Left kidney (tissue), 8 donors: ENCODE measurements at places on chromosomes 11 and 22.

DNA sequence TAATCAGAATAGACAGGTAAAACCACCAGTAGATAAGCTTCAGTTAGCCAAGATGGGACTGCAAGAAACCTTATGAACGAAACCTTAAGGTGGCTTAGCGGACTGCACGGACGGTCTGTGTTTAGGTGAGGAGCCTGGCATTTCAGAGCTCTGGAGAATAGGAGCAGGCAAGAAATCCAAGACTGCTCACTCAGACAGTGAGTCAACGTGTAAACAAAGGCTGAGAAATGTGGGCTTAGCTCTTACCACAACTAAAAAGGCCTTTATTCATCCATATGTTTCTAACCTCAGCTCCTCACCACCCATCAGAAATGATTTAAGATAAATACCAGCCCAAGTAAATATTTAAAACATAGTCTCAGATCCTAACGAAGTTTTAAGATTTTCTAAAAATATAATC lies 657.7 kb downstream of the OPCML start:
- no peak for DNase-seq

DNA sequence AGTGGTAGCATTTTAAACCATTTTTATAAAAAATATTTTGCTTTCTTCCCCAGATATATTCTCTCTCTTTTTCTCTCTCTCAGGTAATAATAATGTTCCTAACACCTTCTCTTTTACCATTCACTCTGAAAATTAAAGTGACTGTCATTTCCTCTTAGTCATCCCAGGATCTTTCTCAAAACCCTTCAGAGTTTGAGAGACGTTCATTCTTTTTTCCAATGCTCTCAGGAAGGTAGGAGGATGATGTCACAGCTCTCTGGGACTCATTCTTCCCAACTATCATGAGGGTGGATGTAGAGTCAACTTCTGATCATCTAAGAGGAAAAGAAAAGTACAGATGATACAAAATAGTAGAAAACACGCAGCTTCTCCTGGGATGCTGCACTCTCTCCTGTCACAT lies 60.2 kb upstream of the CRTAM start:
- DNase-seq: no peak

GRCh38 chr11:125218336-125218735 lies 53.8 kb downstream of the PKNOX2 start:
- no peak for DNase-seq

GRCh38 chr11:16177688-16178087 lies 178.7 kb downstream of the SOX6 start:
- no peak for DNase-seq

DNA sequence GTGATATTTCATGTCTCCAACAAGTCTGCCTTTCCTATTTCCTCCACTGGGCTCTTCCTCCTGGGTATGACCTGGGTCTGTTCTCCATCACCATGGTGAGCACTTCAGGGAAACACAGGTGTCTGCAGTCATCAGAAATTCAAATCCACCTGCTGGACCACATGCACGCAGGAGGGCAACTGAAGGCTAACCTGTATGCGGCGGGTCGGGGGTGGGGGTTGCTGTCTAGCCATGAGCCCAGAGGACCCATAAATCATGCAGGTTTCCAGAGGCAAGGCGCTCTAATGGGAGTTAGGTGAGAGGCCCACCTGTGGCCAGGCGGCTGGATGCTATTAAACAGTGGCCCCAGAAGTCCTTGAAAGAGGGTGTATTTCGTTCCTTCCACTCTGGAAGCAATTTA lies 11.1 kb upstream of the PAMR1 start:
- DNase-seq: no peak

GRCh38 chr11:133951327-133952198 lies 5.2 kb downstream of the IGSF9B start:
- DNase-seq: no peak

GRCh38 chr11:92489826-92490399 lies 265.3 kb downstream of the FAT3 start:
- DNase-seq: no peak

DNA sequence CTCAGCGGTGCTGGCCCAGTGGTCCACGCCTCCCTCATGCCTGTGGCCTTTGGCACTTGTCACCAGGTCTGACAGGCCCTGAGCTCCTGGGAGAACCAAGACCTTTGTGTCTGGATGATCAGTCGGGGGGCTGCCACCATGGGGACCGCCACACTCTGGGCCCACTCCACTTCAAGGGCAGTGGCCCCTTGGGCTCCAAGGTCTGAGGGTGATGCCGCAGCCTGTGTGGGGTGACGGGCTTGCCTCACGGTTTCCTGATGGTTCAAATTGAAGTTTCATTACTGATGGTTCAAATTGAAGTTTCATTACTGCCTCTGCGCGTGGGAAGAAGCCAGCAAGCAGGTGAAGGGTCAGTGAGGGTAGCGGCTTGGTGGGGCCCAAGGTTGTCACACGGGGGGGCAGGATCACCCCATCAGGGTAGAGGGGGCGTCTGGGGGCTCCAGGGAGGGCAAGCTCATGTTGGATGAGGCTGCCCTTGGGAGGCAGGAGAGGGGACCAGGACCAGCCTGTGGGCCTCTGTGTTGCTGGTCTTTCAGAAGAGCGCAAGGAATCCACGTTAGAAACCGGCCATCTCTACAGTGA lies 27.5 kb downstream of the TRMU start:
- DNase-seq: no peak

DNA sequence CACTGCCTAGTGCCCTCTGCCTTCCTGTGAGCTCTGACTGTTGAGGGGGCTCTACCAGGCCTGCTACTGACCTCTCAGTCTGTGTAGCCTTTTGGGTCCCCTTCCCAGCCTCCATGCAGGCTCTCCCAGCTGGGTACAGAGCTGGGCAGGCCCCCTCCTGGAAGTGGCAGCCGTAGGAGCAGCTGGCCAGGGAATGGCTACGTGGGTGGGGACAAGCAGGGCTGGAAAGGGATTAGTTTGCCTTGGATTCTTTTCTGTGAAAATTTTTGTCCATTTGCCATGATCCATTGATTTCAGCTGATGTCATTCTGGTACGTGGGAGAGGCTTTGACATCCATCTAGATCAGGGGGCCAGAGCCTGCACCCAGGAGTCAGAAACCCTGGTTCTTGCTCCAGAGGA lies 23.9 kb upstream of the NECTIN1 start:
- no peak for DNase-seq

- DNase-seq: no peak
These were observed 778 bp upstream of the PAK1 start for GRCh38 chr11:77474684-77475060.

GRCh38 chr11:115364896-115365295 lies 139.3 kb downstream of the CADM1 start:
- DNase-seq: no peak

DNA sequence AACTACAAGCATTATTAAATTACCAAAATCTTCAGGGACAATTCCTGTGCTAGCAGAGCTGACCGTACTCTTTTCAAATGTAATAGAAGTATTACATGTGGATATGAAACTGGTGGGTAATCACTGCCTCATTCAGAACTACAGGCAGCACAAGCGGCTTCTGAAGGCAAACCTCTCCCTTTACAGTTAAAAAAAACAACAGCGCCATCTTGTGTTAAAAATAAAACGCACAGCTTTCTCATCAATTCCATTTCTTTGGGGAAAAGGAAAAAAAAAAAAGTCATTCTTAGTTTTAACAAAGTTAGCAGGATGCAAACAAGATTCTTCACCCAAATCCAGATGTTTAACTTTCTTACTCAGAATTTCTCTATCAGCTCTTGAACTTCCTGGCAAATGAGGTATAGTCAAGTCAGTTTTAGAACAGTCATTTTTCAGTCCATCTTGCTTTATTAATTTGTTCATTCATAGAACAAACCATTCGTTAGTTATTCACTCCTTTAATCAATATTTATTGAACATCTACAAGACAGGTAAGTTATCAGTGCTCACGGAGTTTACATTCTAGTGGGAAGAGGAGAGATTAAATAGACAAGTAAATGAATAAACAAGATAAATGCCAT lies 331.8 kb upstream of the MPPED2 start:
- peak; percentile 72 for DNase-seq

- DNase-seq: no peak
These were observed 270.5 kb downstream of the TENM4 start for GRCh38 chr11:79170321-79170720.

DNA sequence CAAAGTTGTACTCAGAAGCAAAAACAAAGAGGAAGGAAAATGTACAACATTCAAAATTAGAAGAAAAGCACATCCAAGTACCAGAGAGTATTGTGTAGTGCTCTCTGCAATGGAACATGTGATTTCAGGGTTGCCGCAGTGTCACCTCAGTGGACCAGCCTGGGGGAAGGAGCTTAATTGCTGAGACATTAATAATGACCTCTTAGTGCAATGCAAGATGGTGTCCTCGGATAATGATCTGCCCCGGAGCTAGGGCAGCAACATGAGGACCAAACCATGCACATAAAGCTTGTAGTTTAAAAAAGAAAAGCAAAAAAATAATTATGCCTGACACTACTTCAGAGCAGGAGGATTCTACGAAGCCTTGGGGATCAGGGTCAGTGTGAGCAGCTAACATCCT lies 11.3 kb upstream of the JHY start:
- DNase-seq: no peak

GRCh38 chr22:11253000-11253511 lies 4274.9 kb upstream of the OR11H1 start:
- no peak for DNase-seq

DNA sequence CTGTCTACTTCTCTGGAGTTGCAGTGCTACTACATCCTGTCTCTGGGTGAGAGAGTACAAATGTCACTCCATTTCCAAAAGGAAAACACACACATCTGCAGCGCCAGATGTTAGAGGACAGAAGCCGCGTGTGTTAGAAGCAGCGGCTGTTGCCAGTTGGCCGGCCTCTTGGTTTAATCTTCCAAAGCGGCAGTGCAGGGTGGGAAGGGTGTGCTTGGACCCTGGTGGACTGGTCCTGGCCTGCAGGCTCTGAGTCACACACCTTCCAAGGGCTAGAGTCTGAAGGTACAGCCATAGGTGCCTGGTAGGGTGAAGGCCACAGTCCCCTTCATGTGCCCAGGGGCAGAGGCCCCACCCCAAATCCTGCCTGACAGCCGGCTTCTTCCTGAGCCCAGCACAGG lies 99.8 kb downstream of the CTTN start:
- no peak for DNase-seq

DNA sequence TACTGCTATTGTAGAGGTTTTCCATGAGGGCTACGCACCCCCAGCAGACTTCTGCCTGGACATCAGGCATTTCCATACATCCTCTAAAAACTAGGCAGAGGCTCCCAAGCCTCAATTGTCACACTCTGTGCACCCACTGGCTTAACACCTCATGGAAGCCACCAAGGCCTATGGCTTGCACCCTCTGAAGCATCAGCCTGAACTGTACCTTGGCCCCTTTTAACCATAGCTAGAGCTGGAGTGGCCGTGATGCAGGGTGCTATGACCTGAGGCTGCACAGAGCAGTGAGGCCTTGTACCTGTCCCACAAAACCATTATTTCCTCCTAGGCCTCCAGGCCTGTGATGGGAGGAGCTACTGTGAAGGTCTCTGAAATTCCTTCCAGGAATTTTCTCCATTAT lies 33.9 kb downstream of the AAMDC start:
- DNase-seq: no peak

DNA sequence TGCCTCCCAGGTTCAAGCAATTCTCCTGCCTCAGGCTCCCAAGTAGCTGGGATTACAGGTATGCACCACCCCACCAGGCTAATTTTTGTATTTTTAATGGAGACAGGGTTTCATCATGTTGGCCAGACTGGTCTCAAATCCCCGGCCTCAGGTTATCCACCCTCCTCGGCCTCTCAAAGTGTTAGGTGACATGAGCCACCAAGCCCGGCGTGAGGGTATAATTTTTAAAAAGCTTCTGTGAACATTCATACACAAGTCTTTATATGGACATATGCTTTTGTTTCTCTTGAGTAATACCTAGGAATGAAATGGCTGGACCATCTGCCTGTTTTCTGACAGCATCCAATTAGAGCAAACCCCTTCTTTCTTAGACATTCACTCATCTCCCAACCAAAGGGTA lies 14.3 kb upstream of the NAALAD2 start:
- no peak for DNase-seq

- DNase-seq: no peak
These were observed 155.7 kb downstream of the SNX19 start for GRCh38 chr11:130760515-130761125.

DNA sequence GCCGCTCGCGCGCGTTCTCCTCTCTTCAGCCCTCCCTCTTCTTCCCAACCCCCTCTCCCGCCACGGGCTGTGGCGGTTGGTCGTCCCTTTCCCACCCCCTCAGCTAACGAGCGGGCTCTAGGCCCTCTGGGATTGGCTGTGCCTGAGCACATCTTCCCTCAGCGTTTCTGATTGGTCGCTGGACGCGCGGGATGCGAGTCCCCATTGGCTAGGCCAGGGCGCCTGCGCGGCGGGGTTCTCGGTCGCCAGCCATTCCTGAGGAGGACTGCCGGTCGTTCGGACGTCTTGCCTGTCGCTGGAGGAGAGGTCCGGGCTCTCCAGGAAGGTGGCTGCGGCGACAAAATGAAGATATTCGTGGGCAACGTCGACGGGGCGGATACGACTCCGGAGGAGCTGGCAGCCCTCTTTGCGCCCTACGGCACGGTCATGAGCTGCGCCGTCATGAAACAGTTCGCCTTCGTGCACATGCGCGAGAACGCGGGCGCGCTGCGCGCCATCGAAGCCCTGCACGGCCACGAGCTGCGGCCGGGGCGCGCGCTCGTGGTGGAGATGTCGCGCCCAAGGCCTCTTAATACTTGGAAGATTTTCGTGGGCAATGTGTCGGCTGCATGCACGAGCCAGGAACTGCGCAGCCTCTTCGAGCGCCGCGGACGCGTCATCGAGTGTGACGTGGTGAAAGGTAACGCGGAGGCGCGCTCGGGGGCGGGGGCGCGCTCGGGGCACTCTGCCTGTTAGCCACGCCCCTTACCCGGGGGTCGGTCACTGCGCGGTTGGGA lies at the start of gene RBM14:
Gene RBM14 (plus strand): TSS at position 252 of the 776 bp plus-strand sequence. CDS start 91 bp downstream, at position 343.
- DNase-seq: peak; percentile 99

GRCh38 chr11:112625814-112626213 lies 335.4 kb upstream of the NCAM1 start:
- DNase-seq: no peak

DNA sequence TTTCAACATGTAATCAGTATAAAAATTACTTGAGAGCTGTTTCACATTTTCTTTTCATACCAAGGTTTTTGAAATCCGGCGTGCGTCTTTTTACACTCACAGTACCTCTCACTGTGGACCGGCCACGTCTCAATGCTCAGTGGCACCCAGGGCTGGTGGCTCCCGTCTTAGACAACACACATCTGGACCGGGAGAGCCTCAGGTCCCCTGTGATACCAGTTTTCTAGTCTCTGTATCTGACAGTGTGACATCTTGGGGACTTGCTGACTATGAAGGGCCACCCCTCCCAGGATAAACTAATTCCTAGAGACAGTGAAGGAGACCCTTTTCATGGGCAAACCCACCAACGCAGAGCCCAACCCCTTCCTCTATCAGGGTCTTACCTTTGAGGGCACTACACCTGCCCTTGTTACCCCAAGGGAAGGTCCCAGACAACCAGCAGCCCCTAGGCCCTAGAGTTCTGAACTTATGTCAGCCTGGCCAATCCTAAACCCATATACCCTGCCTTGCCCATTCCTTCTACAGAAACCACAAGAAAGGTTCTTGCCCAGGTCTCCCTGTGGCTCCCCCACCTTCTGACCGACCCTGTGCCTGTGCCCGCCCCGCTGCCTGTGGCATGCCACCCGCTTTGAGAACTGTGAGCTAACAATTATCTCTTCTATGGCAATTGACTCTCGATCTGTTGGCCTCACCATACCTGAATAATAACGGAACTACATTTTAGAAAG lies 6.1 kb upstream of the ASCL2 start:
- DNase-seq: no peak
